ENCODE measurements at places on chromosomes 2 and 18. TPM values are rescaled to one million over a fixed set of nuclear protein-coding genes. Genes with fewer than 3 reads are reported as not detected.

DNA sequence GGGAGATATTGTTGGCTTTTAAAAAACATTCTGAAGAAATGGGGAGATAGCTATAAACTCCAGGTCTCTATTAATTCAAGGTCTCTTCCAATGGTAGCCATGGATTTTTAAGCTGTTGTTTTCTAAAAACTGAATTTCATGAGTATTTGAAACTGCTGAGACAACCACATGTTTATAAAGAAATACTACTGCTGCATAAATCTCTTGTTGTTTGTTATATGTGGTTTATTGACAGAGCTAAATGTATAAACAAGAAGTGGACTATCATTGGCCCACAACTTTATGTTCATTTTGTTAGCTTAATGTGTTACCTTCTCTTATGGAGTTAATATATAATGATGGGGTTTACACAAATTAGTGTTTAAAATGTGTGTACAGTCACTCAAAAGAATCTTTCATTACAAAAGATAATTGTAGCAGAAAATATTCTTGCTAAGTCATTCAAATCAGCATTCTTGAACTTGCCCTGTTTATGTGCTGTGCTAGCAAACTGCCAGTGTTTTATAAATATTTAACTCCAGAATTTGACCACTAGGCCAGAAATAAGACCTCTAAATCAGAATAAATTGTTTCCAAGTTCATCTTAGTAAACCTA lies 242.1 kb downstream of the TMX3 start:
- DNase-seq = no peak

DNA sequence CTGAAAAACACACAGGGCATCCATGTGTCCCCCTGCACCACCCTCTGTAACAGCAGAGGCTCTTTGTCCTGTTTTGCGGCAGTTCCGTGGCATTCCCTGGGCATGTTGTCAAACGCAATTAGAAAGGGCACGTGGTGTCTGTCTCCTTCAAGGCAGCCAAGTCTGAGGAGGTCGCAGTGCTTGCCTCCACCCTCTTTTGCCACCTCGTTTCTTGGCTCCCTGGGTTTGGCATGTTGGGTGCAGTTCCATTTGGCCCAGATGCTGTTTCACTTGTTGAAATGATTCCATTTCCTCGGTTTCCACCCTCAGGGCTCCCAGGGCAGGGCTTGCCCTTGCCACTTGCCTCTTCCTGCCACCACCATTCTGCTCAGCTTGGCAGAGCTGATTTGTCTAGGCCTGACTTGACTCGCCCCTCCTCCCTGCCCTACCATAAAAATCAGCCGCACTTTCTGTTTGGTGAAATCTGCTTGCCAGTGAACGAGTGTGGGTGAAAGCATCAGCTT lies 12.4 kb downstream of the CCL20 start:
- no peak for DNase-seq

MEIS1 gene
- polyA plus RNA-seq = 10.9 TPM

IL18RAP gene
- polyA plus RNA-seq = 0.08 TPM

All from muscle of arm (tissue), 14 donors.